Calu3 (cell line): ENCODE measurements at places on chromosomes 4 and X.

DNA sequence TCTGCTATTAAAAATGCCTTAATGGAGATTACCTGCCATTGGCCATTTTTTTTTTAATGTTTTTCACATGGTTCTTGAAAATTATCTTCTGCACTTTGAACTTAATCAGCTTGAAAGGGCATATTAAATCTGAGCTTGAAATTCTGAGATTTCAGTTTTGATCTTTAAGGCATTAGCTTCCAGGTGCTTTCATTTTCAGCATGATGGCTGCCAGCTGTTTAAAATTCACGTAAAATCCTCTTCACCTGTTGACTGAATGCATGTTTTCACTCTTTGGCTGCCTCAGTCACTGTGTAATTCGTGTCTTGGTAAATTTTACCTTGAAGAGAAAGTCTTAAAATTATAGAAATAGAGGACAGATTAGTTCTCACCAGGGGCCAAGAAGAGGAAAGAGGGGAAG, 39.6 kb downstream of the SMAD1 start:
- no peak for DNase-seq

DNA sequence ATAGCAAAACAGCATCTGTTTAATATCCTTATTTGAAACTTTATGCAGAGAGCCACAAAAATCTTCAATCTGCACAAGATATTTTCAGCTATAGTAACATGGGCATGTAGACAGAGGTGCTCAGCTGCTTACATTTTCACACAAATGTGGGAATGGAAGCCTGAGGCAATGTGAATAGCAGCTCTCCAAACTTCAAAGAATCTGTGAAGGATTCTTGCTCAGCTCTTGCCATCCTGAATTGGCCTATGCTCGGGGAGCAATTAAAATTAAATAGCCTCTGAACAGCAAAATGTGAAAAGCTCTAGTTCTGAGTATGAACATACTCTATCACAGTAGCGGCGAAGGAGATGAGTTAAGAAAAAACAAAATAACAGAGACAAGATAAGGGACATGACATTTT, 1523.8 kb downstream of the PCDH7 start:
- DNase-seq = no peak

DNA sequence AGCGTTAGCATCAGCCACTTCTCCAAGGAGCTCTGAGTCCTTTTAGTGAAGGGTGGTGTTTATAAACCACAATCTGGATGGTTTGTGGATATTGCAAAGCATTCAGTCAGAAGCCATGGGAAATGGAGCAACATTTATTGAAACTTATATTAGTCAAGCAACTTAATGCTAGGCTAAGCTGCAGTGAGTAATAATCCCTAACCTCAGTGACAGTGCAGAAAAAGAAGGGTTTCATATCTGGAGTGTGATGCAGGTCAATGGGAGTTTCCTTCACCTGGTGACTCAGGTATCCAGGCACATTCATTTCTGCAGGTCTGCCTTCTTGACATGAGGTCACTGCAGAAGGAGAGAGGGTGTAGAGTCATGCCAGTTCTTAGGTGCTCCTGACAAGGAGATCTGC, 10.4 kb upstream of the DRD5 start:
- no peak for DNase-seq

- no peak for DNase-seq
Measured at GRCh38 chr4:74367656-74368290, 2.8 kb downstream of the EREG start.
